ENCODE measurements at places on chromosomes 5 and 9. TPM values are rescaled to one million over a fixed set of nuclear protein-coding genes. Genes with fewer than 3 reads are reported as not detected.

Gene ADAMTS2
- total RNA-seq = not detected

Gene CBY3
- total RNA-seq = not detected

- no peak for DNase-seq
Measured at GRCh38 chr5:160039810-160040470, 31.0 kb downstream of the TTC1 start.

- DNase-seq = no peak
Measured at GRCh38 chr5:167713896-167714295, 577.5 kb upstream of the WWC1 start.

DNA sequence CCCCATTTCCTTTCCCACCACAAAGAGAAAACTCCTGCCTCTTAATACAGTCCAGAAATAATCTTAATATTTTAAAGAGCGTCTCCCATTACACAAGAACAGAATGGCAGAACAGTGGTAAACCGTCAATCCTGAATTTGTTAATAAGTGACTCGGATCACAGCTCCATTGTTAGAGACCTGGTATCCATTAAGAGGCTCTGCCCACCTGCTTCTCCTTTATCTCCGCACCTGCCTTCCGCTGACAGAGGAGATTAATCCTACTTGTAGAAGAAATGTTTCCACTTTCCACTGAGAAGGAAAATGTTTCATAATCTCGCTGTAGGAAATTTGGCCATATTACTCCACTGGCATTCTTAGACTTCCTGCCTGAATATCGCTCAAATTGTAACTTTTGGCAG is 1493.2 kb downstream of the MAT2B start:
- DNase-seq = no peak

- DNase-seq = peak; percentile 39
Measured at GRCh38 chr9:137453643-137454081, 5.5 kb downstream of the NSMF start.

DNA sequence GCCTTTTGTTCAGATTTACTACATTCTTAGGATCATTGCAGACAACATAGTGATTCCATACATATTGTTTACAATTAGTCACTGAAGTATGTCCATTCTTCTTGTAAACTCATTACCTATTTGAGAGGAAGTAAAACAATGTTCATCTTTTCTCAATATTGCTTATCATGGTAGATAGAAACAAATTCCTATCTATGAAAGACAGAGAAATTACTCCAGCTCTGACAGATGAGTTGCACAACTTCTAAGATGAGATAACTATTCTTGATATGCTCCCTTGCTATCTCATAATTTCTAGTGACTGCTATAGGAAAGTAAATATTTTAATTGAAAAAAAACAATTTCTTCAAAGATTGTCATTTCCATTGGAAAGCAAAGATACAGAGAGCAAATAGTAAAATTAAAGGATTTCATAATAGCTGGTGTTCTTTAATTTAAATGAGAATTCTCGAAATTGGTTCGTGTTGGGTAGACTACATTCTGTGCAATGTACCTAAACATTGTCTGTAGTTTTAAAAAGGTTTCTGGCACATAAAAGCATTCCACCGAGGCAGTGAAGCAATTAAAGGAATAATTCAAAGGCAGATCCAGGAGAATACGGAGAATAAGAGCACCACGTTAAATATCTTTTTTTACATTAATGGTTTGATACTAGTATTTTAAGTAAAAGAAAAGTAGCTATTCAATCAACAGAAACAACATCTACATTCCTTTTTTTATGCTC is 1029.1 kb upstream of the ACO1 start:
- DNase-seq = no peak

DNA sequence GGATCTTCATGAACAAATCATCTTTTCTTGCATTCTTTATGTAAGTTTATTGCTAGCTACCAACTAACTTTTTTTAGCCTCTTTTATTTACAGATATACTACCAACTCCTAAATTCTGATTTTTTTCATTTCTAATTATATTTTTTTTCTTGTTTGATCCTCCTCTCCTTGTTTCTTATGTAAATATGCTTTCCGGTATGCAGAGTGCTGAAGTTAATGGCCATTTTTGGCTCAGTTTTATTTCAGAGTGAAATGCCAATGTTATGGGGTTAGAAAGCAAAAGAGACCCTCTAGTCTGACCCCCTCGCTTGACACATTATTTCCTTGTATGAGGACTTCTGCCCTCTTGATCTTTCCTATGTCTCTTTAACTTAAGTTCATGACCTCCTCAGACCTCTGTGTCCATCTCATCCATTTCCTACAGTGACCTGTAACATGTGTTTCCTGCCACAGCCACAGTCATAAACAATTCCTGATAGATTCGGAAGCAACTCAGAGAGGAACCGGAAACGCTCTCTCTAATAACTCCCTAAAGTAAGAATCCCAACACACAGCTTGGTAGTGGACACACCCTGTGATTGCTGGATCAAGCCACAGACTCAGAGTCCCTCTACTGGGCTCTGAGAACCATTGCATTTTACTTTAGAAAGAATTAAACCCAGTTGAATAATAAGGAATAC is 42.9 kb upstream of the AFAP1L1 start:
- no peak for DNase-seq
